ENCODE measurements at places on chromosomes 1 and 21.

GRCh38 chr1:208534599-208534897 lies 290.4 kb upstream of the PLXNA2 start:
- DNase-seq, result peak; percentile 66

- DNase-seq, result no peak
Observed at GRCh38 chr1:245999697-246000637, 507.1 kb downstream of the SMYD3 start.

DNA sequence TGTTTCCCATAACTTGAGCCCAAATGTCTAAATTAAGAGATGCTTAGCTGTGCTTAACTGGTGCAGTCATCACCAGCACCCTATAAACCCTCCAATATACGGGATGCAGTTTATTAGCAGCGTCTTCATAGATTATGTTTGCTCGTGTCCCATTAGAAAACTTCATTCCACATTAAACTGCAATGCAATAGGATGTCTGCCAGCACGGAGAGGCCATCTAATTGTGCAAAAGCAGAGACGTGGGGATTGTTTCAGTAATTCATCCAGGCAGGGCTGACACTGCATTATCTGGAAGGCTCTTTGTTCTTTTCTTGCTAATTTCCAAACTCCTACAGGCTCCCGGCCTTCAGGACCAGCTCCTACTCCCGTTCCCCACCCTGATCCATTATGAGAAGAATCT lies 89.5 kb downstream of the CSMD2 start:
- DNase-seq, result no peak

GRCh38 chr1:17119773-17120480 lies 676 bp upstream of the PADI2 start:
- DNase-seq, result peak; percentile 15

GRCh38 chr1:100423832-100424337 lies 71.6 kb downstream of the CDC14A start:
- no peak for DNase-seq

GRCh38 chr21:16377857-16378256 lies 648.1 kb downstream of the USP25 start:
- DNase-seq, result no peak

- DNase-seq, result no peak
Observed at GRCh38 chr1:65825741-65826140, 33.0 kb downstream of the PDE4B start.

DNA sequence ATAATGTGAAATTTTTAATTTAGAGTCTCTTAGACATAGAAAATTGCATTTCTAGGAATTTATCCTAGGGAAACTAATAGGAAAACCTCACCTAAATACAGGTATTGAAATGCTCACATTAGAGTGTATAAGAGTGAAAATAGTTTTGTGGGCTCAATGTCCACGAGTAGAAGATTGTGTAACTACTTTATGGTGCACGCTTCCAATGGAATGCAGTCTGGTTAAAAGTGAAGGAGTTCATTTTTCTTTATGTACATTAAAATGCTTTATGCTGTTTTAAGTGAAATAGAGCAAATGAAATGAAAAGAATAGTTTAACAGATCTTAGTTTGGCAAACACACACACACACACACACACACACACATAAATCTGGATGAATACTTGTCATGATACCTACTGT lies 278.2 kb downstream of the USP25 start:
- no peak for DNase-seq

Measured in NCI-H524 (cell line).